HCT116 (cell line): ENCODE measurements at places on chromosomes 5 and 9.

- DNase-seq = no peak
Measured at GRCh38 chr5:14672082-14672481, 7.6 kb downstream of the OTULIN start.

DNA sequence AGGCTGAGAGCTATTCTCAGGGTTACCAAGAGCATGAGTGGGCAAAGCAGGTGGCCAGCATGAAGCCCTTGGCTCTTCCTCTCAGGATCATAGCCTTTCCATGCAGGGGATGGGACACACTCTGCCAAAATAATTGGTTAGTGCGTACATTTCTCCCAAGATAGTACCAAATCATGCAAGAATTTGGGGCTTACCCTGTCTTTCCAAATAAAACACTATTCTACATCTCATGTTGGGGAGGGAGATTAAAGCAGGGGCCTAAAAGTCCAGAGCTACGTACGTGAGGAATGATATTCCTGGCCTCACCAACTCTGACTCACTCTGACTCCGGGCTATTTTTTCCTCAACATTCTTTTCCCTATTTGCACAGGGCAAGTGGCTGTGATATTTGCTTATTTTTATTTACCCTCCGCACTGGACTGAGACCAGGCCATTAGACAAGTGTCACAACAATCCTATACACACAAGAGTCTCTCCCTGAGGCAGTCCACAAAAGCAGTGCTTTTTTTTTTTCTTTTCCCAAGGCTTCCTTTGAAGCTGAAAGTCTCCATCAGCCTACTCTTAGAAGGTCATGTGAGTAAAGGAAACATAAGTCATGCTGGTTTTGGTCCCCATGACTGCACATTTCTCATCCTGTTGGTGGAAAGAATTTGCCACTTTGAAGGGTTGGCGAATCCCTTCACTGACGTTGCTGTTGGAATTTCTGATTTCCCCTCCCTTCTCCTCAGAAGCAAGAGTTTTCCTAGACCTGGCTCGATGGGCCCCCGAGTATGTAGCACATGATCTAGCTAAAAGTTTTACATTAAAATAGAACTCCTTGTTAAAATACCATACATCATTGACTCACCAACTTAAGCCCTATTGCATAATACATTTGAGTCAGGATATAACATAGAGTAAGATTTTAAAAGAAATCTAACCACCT, 40.0 kb downstream of the TMEM252 start:
- no peak for DNase-seq

DNA sequence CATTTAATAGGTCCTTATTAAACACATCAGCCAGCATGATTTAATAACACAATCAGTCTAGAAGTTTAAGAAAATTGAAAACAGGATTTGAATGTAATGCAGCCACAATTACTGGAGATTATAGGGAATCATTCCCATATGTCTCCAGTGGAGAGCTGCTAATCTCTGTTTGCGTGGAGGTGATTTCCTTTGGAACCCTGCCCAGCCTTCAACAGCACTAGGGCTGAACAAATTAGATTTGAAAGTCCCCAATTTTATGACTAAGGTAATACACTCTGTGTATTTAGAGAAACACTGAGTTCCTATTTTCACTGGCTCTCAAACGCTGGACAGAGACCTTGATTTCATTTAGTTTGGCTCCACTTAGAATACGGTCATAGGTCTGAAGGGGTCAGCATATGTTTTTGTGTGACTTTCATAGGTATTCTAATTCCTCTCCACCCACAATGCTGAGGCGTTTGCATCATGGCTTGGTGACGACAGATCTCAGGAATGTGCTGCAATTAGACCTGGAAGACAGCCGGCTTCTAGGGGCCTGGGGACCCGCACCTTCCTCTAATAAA, 508.3 kb downstream of the EBF1 start:
- no peak for DNase-seq

DNA sequence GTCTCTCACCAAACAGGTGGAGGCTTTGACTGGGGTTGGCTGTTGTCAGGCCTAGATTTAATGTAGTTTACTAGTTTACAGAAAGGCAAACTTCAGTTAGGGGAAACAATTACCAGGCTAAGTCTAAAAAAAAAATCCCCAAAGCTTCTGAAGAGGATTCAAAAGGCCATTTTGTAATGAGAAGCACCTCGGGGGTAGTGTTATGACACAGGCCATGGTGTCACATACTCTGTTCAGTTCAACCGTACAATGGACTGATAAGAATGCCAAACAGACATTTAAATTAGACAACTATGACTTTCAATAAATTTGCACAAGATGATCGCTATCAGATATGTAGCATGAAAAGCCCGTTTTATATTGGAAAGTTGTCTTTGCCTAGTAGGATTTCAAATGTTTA, 120.1 kb upstream of the PCA3 start:
- no peak for DNase-seq

DNA sequence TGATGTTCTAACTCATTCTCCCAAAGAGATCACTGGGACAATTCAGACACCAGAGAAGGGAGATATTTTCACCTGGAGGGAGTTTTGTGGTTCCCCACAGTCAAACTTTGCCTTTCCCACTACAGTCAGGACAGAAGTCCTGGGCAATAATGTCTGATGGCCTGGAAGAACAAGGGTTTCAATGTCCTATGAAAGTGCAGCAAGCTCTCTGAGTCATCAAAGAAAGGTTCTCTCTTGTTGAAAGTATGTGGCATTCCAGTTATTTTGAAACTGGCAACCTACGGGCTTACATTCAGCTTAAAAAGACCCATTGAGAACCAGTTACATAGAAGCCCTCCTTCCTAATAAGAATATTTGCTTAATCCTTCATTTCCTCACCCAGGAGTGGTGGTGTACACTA, 103.9 kb downstream of the INSYN2B start:
- DNase-seq = no peak

DNA sequence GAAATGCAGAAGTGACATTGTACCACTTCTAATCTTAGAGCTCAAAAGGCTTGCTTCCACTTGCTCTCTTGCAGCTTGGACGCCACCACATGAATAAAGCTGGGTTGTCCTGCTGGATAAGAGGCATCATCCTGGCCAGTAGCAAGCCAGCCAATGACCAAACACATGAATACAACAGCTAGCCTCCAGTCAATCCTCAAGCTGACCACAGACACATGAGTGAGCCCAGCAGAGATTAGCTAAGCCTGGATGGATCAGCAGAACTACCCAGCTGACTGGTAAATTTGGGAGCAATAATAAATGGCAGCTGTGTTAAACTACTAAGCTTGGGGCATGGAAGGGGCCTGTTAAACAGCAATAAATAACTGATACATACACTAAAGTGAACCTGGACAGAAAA, 121.1 kb upstream of the SLC12A2 start:
- DNase-seq = no peak

DNA sequence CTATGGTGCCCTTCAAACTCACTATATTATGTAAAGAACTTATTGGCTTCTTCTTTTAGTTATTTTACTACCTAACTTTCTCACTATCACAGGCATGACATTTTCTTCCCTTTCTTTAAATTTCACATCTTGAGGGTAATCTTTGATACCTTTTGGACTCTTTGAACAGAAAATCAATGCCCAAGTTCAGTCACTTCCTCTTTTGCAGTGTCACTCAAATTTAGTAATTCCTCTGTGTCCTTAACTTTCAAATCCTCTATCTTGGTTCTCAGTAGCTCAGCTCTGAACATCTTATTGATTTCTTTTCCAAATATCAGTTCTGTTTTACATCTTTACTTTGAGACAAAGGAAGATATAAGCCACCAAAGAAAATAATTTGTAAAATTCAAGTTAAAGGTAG, 25.5 kb downstream of the CNTLN start:
- no peak for DNase-seq

- DNase-seq = no peak
Measured at GRCh38 chr9:128669786-128670185, 13.1 kb upstream of the DYNC2I2 start.

DNA sequence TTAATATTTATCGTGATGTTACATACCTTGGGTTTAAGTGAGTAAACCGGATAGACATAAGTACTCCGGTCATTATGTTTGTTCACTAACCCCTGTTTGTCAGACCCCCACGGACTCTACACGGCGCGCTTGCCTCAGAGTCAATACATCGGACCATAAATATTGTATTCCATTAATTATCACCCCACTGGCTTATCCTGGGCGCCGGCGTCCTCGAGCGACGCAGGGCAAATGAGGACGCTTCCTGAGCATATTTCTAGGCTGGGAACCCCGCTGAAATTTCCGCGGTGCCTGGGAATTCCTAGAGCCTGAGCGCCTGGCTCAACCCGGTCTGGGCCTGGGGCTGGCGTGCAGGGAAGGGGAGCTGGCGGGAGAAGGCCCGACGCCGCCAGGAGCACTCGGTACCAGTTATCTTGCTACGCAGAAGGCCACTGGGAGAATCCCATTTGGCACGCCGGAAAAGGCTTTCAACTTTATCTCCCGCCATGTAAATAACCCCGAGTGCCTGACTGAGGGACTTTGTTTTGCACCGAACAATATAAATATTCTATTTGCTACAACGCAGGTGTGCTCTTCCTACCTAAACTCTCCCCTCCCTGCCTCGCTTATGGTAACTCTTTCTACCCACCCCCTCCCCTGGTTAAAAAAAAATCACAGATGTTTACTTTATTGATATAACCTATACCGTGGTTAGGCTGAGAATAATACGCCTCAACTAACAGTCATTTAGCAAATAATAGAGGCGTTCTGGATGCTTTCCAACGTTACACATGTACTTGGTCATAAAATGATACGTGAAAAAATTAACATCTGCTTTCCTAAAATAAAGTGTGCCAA, 19.4 kb downstream of the NR2F1 start:
- DNase-seq = no peak

GRCh38 chr5:124341066-124341858, 405.2 kb downstream of the ZNF608 start:
- no peak for DNase-seq

GRCh38 chr9:6944093-6944551, 186.3 kb downstream of the KDM4C start:
- no peak for DNase-seq

DNA sequence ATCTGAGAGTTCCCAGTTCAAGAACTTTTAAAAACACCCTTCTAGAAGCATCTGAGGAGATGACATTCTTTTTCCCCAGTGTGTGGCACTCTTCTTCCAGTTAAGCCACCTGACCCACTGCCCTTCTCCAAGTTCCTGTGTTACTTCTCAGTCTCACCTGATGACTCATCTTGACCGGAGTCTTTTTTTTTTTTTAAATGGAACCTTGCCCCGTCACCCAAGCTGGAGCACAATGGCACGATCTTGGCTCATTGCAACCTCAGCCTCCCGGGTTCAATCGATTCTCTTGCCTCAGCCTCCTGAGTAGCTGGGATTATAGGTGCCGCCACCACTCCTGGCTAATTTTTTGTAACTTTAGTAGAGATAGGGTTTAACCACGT, 224.1 kb upstream of the DAB2 start:
- DNase-seq = peak; percentile 88

DNA sequence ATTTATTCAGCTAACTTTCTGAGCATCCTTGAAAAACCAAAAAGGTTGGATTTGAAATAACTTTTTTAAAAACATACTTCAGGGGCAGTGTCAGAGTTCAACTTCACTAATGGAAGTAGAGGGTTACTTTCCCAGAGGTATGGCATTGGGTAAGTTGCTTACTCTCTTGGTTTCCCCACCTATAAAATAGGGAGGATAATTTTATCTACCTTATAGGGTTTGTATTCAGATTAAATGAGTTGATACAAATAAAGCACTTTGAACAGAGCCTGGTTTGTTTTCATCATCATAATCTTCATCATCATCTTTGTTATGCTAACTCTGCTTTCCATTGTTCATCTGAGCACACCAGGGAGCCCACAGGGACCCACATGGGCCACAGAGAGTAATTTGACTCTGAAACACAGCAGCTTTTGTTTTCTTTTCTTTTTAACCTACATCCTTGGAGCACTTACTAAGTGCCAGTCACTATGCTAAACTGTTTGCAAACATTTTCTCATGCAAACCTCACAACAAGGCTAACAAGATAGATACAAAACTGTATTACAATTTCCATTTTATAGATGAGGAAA, 179.1 kb upstream of the SLC24A2 start:
- no peak for DNase-seq

GRCh38 chr5:17670353-17670752, 36.1 kb downstream of the TAF11L14 start:
- no peak for DNase-seq

- DNase-seq = no peak
Measured at GRCh38 chr5:67216564-67216963, 20.0 kb upstream of the CD180 start.

- DNase-seq = no peak
Measured at GRCh38 chr5:1868886-1869475, 13.7 kb downstream of the IRX4 start.

DNA sequence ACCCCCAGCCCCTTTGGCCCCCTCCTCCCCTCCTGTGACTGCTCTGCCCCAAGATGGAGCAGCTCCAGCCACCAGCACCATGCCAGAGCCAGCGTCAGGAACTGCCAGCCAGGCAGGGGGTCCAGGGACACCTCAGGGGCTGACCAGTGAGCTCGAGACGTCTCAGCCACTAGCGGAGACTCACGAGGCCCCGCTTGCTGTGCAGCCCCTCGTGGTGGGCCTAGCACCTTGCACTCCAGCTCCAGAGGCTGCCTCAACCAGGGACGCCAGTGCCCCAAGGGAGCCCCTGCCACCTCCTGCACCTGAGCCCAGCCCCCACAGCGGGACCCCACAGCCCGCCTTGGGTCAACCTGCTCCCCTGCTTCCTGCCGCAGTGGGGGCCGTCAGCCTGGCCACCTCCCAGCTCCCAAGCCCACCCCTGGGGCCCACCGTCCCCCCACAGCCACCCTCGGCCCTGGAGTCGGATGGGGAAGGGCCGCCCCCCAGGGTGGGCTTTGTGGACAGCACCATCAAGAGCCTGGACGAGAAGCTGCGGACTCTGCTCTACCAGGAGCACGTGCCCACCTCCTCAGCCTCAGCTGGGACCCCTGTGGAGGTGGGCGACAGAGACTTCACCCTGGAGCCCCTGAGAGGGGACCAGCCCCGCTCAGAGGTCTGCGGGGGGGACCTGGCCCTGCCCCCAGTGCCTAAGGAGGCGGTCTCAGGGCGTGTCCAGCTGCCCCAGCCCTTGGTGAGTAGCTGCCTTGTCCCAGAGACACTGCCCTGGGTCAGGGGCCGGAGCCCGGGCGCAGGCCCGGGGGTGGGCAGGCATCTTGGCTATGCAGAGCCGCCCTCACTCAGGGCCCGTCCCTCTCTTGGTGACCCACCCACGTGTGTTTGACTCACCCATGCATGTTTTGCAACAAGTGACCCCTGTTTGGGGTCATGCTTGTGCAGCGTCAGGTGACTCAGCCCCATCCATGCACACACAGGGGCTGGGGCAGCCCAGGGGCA, 105.2 kb downstream of the WNK2 start:
- no peak for DNase-seq

DNA sequence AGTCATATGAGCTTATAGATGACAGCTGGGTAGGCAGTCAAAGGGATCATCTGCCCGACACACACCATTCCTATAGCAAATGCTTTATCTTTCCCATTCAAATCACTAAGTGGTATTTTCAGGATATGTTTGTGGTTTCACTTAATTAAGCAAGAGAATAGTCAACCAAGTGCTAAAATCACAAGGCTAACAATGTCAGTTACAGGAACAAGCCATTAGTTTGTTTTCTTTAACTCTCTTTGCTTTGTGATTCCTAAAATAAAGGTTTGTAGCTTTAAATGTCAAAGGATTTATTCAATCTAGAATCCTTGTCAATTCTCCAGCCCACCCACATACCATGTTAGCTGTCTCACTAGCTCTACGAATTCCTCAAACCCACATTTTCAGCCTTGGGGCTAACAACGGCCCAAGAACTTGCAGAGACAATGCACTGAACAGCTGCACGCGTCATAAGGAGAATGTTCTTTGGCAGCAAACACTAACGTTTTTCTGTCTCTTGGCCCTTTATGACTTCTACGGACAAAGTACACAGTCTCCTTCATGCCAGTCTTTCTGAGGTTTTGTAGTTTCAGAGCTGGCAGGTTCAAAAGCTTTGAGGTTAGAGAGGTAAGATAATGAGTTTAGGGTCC, 56.6 kb downstream of the ELAVL2 start:
- no peak for DNase-seq
